ENCODE measurements at places on chromosomes 16 and 17.

GRCh38 chr17:58626905-58627304, 64.9 kb downstream of the TEX14 start:
- no peak for DNase-seq

- DNase-seq = no peak
Observed at GRCh38 chr17:30969989-30970830, 629 bp upstream of the RNF135 start.

GRCh38 chr16:25707982-25708583, 16.3 kb downstream of the HS3ST4 start:
- DNase-seq = no peak

- DNase-seq = no peak
Observed at GRCh38 chr16:11229906-11230305, 26.1 kb downstream of the SOCS1 start.

DNA sequence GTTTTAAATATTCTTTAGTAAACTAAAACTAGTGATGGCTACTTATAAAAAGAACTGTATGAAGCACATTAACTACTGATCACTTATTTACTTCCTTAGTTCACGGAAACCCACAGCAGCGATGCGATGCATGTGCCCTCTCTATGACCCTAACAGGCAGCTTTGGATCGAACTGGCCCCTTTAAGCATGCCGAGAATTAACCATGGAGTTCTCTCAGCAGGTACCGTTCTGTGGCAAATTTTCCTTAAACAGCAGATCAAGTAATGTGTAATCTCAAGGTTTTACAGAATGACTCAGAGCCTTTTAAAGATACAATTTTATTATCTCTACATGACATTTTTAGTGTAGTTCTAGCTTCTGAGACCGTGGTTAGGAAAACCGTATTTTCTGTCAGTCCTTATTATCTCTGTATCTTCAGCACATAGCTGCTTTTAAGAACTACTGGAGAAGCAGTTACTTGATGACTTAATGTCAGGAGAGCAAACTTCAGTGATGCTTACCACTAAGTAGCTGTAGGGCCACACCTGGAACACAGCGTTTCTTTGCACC, 43.0 kb downstream of the GAN start:
- no peak for DNase-seq

DNA sequence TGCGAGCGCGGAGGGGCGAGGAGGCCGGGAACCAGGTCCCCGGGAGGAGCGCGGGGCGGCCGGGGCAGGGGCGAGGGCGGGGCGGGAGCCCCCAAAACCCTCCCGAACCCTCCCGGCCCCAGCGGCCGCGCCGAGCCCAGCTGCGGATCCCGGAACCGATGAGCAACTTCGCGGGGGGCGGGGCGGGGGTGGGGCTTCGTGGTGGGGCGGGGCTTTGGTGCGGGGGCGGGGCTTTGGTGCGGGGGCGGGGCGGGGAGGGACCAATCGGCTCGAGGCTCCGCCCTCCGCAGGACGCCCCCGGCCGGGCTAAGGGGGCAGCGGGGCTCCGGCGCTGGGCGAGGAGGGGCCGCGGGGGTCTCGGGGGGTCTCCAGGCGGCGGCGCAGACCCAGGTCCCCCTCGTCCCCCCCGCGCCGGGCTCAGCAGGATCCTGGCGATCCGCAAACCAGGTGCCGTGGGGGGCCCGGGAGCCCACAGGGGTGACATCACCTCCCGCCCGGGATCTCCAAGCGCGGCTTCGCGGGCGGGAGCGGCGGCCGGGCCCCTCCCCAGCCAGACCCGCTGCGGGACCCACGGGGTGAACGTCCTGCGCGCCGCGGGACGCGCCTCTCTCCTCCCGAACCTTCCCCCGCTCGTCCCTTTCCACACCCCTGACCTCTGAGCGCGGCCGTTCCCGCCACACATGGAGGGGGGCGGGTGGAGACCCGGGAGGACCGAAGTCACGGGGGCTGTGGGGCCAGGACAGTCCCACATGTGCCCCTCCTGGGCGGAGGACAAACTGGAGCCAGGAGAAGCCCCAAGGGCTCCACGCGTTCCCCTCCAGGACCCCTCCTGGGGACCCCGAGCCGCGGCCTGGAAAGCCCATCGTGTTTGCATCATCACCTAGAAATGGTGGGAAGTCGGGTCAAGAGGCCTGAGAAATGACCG, at the start of gene ABR:
TSS of gene ABR (minus strand) at position 164 of the 925 bp plus-strand sequence. CDS start 254 bp downstream, outside the sequence.
- no peak for DNase-seq

- DNase-seq = no peak
Observed at GRCh38 chr16:72887537-72887936, 160.4 kb downstream of the ZFHX3 start.

GRCh38 chr16:2166263-2167067, 10.9 kb downstream of the TRAF7 start:
- no peak for DNase-seq

- no peak for DNase-seq
Observed at GRCh38 chr17:14864127-14864526, 401.0 kb downstream of the PMP22 start.

DNA sequence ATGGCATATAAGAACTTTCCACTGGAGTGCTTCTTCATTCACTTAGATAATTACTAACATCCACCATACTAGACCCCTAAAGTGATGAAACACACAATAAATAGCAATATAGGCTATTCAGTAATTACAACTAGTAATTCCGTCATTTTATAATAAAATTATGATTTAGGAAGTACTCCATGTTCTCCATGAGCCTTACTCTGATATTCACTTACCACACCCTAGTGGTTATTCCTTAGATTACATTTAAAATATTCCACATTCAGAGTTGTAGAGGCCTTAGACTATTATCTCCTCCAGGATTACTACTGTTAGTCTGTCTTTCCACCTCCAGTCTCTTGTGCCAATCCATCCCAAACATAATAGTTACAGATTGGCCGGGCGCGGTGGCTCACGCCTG, 62.4 kb downstream of the STH start:
- no peak for DNase-seq

Data from esophagus squamous epithelium (tissue), 5 donors.